ENCODE measurements at places on chromosomes 3 and 15. TPM values are rescaled to one million over a fixed set of nuclear protein-coding genes. Genes with fewer than 3 reads are reported as not detected.

The PRR20G gene
- polyA plus RNA-seq, result not detected

The VWA5B2 gene
- 2.4 TPM for polyA plus RNA-seq

The GREM1 gene
- polyA plus RNA-seq, result 0.13 TPM

The HESX1 gene
- polyA plus RNA-seq, result 3.7 TPM

DNA sequence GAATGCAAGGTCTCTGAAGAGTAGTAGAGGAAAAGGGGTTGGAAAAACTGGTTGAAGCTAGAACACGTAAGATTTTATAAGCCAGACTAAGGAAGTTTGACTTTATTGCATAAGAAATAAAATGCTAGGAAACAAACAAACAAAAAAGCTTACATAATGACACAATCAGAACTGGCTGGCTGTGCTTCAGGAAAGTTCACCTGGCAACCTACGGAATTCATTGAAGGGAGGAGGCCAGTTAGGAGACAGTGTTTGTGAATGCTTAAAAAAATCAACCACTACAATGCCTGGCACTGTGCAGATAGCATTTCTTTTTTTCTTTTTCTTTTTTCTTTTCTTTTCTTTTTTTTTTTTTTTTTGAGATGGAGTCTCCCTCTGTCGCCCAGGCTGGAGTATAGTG, 1.9 kb upstream of the ICE2 start:
- no peak for DNase-seq

DNA sequence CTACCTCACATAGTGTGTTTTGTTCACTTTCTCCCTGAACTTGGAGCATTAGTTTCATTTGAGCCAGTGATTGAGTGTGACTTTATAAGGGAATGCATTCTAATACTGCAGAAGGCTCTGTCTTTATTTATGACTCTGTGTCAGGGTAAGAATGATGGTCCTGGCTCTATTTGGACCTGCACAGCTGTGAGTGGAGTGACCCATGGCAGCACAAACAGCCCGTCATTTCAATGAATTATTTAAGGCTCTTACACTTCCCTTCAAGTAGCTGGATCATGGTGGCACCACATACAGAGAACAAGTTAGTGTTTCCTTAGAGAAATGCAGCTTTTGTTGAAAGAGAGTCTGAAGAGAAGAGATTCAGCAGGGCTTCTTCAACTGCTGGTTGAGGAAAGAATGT, 16.4 kb downstream of the TMEM108 start:
- no peak for DNase-seq

GRCh38 chr3:113847664-113848461, 9.3 kb downstream of the GRAMD1C start:
- no peak for DNase-seq

DNA sequence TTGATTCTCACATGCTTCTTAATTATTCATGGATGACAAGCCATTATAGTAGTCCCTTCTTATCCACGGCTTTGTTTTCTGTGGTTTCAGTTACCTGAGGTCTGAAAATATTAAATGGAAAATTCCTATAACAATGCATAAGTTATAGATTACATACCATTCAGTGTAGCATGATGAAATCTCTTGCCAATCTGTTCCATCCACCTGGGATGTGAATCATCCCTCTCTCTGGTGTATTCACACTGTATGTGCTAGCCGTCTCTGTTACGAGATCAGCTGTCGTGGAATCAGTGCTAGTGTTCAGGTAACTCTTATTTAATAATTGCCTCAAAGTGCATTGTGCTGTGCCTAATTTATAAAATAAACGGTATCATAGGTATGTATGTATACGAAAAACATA, 5.2 kb downstream of the WDR5B start:
- DNase-seq, result no peak

GRCh38 chr3:126545544-126545943, 13.2 kb downstream of the C3orf22 start:
- DNase-seq, result no peak

Measured in left lung (tissue), 14 donors.